Foreskin fibroblast (primary cell): ENCODE measurements at places on chromosomes 11 and 22.

DNA sequence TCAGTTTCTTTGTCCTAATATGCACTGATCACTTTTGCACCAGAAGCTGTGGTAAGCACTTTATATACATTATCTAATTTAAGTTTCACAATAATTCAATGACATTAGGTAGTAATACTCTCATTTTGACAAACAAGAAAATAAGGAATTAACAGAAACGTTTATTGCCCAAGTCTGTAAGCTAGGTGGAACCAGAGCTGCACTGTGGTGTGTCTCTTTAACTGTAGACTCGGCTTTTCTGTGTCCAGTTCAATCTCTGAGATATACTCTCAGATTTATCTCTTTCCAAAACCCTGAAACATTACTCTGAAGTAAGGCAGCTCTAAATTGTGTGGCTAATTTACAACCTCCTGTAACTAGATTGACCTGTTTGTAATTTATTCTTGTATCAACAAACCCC is 101.1 kb downstream of the MUC15 start:
- DNase-seq, result no peak

DNA sequence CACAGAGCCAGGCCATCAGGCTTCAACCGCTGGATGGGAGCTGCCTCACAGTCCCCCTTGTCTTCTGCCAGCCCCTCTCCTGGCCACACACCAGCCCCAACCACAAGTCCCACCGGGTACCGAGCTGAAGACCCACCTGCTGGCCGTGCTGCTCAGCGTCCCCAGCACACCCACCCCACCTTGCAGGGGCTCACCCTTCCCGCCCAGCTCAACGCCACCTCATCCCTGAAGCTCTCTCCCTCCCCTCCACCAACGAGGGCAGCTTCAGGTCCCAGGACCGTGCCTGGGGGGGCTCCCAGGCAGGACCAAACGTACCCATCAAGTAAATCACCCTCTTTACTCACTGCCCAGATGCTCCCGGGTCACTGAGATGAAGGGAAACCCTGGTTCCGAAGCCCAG is 141.0 kb downstream of the CRYBB2 start:
- no peak for DNase-seq

- DNase-seq, result no peak
Observed at GRCh38 chr11:61978703-61979661, 11.5 kb upstream of the FTH1 start.

DNA sequence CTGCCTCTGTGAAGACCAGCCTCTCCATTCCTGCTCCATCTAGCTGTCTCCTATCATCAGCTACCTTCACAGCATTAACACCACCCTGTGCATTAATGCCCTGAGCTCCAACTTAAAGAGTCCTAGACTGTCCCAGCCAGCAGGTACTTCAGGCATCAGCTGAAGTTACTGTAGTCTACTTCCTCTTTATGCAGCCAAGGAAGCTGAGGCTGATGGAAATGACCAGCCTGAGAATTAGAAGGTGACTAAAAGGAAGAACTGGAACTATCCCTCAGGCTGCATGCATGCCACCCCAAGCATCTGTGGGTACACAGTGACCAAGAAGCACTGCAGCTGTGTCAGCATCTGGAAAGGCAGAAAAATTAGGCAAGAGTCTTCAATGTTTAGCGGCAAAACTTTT is 28.2 kb downstream of the MS4A10 start:
- no peak for DNase-seq

DNA sequence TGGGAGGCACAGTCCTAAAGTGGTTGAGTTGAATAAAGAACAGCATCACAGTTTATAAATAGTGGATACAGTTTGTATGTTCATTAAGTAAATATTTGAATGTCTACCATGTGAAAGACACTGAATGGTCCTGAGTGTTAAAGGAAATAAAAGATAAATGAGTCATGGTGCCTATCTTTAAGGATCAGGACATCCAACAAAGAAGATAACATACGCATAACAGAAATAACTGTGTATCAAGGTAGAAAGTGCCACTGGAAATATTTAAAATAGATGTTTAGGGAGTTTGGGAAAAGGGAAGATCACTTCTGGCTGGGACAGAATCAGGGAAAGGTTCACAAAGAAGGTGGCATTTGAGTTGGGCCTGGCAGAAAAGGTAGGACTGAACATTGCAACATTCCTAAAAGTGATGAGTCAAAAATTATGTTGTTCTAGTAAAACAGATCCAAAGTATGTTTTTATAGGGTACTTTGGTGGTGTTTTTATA is 41.5 kb downstream of the CSTPP1 start:
- DNase-seq, result no peak

GRCh38 chr11:1936781-1937615 is 10.1 kb upstream of the MRPL23 start:
- DNase-seq, result no peak

DNA sequence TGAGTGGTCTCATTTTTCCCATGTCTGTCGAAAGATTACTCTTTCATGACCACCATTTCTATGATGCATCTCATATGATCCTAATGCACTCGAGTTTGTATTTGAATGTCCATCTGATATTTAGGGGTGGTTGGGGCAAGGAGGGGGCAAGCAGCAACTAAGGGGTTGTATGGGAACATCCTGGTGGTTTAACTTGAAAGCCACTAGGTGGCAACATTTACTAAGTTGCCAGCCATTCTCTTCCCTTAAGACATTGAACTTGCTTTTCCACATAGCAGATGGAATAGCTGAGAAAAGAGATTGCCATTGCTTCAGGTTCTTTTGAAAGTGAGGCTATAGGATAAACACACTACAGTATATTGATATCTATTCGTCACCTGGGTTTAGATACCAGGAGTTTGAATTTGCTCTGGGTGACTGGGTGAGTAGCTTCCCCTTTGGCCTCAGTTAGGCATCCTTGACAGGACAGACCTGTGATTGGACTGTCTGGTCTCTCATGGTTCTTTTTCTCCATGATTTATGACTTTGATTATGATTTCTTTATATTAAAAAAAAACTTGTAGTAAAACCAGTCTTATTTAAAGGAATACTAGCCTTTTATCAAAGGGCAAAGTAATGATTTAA is 32.4 kb downstream of the NF2 start:
- peak; percentile 75 for DNase-seq

GRCh38 chr11:129861702-129862522 is 33.5 kb downstream of the NFRKB start:
- peak; percentile 93 for DNase-seq

GRCh38 chr22:44353041-44353440 is 40.3 kb upstream of the SHISAL1 start:
- DNase-seq, result no peak

GRCh38 chr11:19281041-19281440 is 40.3 kb upstream of the E2F8 start:
- no peak for DNase-seq

- no peak for DNase-seq
Observed at GRCh38 chr22:21971858-21972275, 10.7 kb downstream of the TOP3B start.

- no peak for DNase-seq
Observed at GRCh38 chr22:34841331-34841771, 224.6 kb upstream of the ISX start.

- no peak for DNase-seq
Observed at GRCh38 chr11:133723056-133723455, 122.3 kb downstream of the SPATA19 start.

DNA sequence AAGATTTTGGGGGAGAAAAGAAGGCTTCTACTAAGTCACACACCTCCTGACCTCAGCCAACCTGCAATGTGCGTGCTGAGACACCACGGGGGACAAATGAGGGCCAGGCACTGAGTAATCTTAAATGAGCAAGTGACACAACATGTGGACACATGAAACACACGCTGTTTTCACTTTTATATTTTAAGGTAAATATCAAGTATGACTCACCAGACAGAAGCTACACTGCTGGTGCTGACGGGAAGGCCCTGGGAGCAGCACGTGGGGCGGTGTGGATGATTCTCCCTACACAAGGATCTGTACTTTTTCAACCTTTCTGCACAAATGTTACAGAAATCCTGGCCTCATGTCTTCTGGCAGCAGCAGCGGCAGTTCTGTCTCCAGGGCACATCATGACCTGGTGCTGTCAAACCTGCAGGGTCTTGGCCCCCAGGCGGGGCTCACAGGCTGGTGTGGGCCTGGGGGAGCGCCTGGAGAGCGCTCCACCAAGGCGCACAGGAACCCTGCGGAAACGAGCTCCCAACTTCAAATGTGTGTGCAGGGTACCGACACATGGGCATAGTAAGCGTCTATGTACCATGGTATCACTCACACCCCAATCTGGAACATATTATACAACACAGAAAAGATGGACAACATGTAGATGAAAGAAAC is 61.7 kb downstream of the DGCR2 start:
- peak; percentile 32 for DNase-seq

GRCh38 chr11:85643191-85643614 is 4.6 kb upstream of the TMEM126A start:
- no peak for DNase-seq

DNA sequence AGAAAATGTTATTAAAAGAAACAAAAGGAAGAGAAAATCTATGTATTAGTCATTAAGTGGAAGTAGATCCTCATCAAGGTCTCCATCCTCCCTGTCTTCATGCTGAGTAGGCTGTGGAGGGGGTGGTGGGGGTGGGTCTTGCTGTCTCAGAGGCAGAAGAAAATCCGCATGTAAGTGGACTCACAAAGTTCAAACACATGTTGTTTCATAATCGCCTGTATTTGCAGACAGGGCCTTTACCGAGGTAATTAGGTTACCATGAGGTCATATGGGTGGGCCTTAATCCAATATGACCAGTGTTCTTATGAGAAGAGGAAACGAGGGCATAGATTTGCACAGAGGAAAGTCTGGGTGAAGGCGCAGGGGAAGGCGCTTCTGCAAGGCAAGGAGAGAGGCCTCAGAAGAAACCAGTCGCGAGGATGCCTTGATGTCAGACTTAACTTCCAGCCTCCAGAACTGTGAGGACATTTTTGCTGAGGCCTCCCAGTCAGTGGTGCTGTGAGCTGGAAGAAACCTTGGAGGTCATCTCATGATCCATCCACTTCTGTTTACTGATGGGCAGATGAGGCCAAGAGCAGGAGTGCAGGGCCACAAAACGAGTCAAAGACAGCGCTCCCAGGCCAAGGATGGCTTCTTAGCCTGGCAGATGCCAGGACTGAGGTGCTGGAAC is 49.3 kb upstream of the THY1 start:
- DNase-seq, result peak; percentile 53

- DNase-seq, result peak; percentile 13
Observed at GRCh38 chr11:26557666-26558065, 14.4 kb downstream of the MUC15 start.

GRCh38 chr22:49950396-49950994 is 10.1 kb upstream of the PIM3 start:
- DNase-seq, result no peak

DNA sequence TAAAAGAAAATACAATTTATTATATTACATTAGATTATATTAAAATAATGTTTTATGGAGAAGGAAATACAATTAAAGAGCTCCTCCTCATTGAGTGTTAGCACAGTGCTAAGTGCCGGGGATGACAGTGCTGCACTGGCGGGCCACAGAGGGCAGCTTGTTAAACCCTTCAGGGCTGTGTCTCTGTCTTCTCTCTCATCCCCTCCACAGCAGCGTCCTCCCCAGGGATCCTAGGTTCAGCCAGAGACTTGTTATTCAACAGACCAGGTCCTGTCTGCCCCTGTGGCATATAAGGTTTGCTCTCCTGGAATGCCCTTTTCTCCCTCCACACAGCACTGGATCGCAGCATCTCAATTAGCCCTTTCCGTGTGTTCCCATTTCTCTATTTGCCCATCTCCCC is 14.2 kb downstream of the THYN1 start:
- no peak for DNase-seq

- no peak for DNase-seq
Observed at GRCh38 chr11:92316106-92316809, 91.6 kb downstream of the FAT3 start.

DNA sequence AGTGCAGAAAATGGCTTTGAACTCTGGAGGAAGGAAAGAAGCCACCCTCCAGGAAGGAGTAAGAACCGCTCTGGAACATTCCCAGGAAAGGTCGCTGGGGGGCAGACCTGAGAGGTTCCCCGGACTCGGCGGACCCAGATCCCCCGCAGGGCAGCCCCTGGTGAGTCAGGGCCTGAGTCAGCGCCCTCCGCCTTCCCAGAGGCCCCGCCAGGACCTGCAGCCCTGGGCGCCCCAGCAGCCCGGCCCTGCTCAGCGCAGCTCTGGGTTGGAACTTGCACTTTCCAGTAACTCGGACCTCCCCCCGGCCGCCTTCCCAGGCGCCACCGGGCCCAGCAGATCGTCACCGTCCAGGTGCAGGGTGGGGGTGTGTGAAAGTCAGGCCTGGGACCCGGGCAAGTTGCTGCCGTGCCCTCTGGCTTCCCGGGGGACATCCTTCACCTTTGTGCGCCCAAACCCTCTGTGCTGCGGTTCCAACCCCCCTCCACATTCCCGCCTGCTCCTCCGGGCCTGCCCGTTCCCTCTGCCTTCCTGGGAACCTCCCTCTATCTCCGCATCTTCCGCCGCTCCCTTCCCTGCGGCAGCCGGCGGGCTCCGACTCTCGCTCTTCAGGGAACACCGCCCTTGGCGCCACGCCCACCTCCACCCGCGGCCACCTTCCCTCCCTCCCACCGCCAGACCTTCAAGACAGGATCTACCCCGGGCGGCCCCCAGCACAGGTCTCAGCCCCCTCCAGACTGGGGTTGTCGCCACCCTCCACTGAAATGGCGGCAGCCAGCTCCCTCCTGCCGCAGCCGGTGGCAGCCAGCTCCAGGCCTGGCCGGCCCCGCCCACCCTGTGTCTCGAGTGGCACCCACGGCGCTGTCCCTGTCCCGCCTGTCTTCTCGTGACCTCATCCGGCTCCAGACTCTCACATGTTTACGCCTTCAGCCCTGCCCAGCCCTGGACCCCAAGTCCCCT is 36.8 kb upstream of the WNT7B start:
- peak; percentile 98 for DNase-seq

- peak; percentile 79 for DNase-seq
Observed at GRCh38 chr11:121630041-121630440, 177.3 kb upstream of the SORL1-AS1 start.

GRCh38 chr11:44916331-44916730 is 34.4 kb downstream of the TP53I11 start:
- DNase-seq, result no peak

- DNase-seq, result peak; percentile 65
Observed at GRCh38 chr11:8593935-8594909, at the start of gene STK33. Gene STK33 (minus strand): TSS chr11:8594228. CDS start chr11:8474905, 119,323 bp downstream.
